Type B pancreatic cell (in vitro differentiated cells): ENCODE measurements at places on chromosomes 4 and X.

DNA sequence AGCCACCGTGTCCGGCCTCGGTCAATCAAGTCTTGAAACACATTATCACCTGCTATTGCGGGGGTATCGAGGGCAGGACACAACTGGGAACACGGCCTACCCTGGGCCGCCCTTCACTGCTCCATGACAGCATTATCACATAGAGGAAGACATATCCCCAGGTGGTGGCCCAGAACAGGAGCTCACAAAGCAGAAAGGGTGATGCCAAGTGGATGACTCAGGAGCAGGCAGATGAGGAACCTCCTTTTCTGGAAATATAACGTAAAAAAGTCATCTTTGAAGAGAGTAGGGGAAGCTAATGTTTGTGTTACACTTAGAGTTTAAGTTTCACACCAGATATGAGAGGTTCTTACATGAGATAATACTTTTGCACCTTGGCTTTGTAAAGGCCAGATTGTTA lies 5.3 kb upstream of the SUPT20HL1 start:
- no peak for DNase-seq

- no peak for DNase-seq
These were observed 579.4 kb downstream of the GRXCR1 start for GRCh38 chr4:43471950-43472349.

GRCh38 chr4:159117968-159118367 lies 15.1 kb downstream of the RAPGEF2 start:
- no peak for DNase-seq

DNA sequence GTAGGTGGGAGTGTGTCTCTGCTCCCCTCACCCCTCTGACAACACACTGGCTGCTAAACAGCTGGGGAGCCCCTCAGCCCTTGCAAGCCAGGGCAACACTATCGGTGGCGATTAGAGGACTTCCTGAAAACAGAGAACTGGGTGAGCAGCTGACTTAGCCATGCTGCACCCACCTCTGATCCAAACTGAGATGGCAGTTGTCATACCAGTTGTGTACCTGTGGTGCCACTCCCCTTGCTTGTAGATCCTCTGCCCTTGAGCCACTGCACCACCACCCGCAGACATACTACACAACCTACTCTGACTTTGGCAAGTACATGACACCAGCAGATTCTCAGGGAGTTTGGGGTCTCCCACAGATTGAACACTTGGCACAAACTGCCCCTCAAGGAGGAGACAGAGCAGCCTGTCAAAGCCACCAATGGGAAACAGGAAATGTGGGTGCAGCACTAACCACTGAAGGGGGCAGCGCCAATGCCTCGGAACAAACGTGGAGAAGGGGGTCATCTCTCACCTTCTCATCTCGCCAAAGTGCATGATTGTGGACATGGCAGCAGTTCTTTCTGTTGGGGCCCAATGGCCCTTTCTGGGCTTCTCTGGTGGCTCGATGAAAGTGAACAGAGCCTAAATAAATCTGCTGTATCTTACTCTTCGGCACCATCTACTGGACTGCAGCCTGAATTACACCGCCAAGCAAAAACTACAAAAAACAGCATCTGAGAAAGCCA lies 119.8 kb downstream of the NEK1 start:
- no peak for DNase-seq

GRCh38 chr4:61400439-61401038 lies 200.4 kb downstream of the ADGRL3 start:
- DNase-seq = no peak

DNA sequence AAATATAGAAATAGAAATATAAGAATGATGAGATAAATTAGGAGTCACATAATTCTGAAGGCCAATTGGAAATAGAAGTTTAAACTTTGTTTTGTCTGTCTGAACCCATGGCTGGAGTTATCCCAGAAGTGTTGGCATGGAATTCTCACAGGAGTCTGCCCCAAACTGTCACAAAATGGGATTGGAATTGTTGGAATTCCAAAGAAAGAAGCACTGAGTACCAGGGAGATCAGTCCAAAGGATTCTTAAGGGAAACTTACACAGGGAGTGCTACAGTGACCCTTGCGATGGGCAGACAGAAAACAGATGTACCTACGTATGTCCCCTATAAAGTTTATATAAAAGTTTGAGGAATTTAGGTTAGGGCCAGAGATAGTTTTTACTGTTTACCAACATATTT lies 1607.7 kb downstream of the ARAP2 start:
- DNase-seq = no peak
